CD8-positive, alpha-beta memory T cell (primary cell): ENCODE measurements at places on chromosomes 13 and 19. TPM values are rescaled to one million over a fixed set of nuclear protein-coding genes. Genes with fewer than 3 reads are reported as not detected.

DNA sequence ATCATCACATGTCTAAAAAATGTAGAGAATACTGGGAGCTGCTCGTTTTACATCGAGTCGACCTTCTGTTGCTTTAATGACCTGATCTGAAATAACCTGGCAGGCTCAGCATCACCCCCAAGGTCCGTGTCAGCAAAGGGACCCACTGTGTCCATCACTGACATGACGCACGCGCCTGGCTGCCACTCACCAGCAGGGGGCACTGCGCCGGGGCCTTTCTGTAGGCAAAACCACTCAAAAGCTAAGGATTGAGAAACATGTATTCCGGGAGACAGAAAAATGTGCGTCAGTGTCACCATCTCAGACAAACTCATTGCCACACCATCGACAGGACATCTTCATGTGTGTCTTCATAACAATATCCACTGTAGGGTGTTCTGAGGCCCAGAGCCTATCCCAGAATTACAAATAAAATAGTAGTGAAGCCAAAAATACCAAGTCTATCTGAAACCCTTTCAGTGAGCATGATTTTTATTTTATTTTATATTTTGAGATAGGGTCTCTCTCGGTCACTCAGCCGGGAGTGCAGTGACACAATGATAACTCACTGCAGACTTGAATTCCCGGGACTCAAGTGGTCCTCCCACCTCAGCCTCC, 130.3 kb upstream of the LSM14A start:
- no peaks in the 10 kb centered on the region for H3K27me3 ChIP-seq
- no peaks in the 10 kb centered on the region for H3K36me3 ChIP-seq
- H3K4me3 ChIP-seq = no peak overlapping the region
- peak; percentile 44 for DNase-seq
- no peaks in the 10 kb centered on the region for H3K4me1 ChIP-seq
- no peak overlapping the region for H3K27ac ChIP-seq

DNA sequence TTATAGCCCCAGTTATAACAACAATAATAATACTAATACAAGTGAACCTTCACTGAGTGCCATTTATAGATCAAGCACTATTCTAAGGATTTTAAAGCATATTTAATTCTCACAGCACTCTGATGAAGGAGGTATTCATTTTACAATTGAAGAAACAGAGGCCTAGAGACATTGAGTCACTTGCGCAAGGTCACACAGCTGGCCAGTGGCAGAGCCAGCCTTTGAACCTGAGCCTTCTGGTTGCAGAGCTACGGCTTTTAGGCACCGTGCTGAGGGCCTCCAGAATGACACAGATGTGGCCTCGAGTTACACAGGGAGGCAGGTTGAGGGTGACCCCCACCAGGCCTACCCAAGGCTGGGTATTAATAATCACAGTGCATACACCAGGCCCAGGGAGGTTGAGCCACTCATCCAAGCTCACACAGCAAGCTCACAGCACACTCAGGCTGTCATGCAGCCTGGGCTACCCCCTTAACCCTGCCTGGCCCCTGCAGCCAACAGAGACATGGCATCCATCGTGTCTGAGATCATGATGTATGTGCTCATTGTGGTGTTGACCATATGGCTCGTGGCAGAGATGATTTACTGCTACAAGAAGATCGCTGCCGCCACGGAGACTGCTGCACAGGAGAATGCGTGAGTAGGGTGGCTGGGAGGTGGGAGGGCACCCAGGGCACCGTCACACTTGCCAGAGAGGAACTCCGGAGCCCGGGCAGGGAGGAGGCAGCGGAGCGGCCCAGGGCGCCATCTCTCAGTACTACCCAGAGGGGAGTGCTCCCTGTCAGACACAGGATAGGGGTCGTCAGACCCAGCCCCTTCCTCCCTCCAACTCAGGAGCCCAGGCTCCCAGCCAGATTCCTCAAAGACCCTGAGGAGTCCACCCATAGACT, 2.7 kb upstream of the HPN start:
- no peaks in the 10 kb centered on the region for H3K36me3 ChIP-seq
- H3K4me3 ChIP-seq = no peak overlapping the region
- H3K27me3 ChIP-seq = no peaks in the 10 kb centered on the region
- peaks cover 23% of the 10 kb centered on the region for H3K4me1 ChIP-seq
- H3K27ac ChIP-seq = no peak overlapping the region

GRCh38 chr13:90535421-90535820, 812.1 kb upstream of the MIR17HG start:
- DNase-seq = no peak
- no peaks in the 10 kb centered on the region for H3K4me1 ChIP-seq
- no peak overlapping the region for H3K27ac ChIP-seq

- H3K4me3 ChIP-seq = no peak overlapping the region
- H3K27me3 ChIP-seq = no peaks in the 10 kb centered on the region
- no peak overlapping the region for H3K27ac ChIP-seq
- no peaks in the 10 kb centered on the region for H3K36me3 ChIP-seq
- no peaks in the 10 kb centered on the region for H3K4me1 ChIP-seq
Measured at GRCh38 chr13:107743983-107744382, 471.4 kb downstream of the LIG4 start.

- no peak within 1 kb of the TSS for H3K27ac ChIP-seq
- no peak within 1 kb of the TSS for H3K4me3 ChIP-seq
- H3K36me3 ChIP-seq = no peaks in the 10 kb centered on the region
- DNase-seq = no peak
Measured at GRCh38 chr19:10848230-10848856, at the start of gene C19orf38. Gene C19orf38, plus strand, starts transcription at chr19:10848415. Its CDS starts 94 bp downstream, at chr19:10848509.

GRCh38 chr13:50389726-50390125, 374.5 kb downstream of the KCNRG start:
- H3K36me3 ChIP-seq = no peaks in the 10 kb centered on the region
- no peak overlapping the region for H3K4me3 ChIP-seq
- no peaks in the 10 kb centered on the region for H3K27me3 ChIP-seq
- H3K27ac ChIP-seq = no peak overlapping the region

DNA sequence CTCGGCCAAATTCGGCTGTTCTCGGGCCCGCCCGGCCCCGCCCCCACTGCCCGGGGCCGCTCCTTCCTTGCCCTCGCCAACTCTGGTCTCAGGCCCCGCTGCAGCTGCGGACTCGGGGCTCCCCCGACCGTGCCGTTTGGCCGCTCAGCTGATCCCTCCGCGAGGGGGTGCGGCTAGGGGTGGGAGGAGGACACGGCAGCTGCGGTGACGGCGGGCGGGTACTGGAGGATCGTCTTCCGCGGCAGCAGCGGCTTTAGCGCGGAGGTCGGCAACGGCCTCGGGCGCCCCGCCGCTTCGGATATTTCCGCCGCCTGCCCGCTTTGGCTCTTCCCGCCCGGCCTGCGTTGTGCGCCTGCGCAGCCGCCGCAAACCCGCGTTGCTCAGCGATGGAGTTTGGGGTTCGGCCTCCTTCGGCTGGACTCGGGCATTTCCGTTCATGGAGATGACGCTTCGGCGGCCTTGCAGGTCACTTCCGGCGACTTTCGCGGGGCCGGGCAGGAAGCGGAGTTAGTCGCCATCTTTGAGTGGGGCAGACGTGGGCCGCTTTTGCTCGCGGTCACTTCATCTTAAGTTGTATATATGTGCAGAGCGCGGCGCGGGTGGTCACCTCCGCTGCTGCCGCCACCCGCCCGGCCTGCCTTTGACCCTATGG, 338 bp upstream of the UBE2M start:
- peaks cover 12% of the 10 kb centered on the region for H3K36me3 ChIP-seq
- H3K27ac ChIP-seq = peak overlapping the region; percentile 99
- H3K27me3 ChIP-seq = no peaks in the 10 kb centered on the region
- peaks cover 62% of the 10 kb centered on the region for H3K4me1 ChIP-seq
- H3K4me3 ChIP-seq = peak overlapping the region; percentile 100
- DNase-seq = peak; percentile 100

DNA sequence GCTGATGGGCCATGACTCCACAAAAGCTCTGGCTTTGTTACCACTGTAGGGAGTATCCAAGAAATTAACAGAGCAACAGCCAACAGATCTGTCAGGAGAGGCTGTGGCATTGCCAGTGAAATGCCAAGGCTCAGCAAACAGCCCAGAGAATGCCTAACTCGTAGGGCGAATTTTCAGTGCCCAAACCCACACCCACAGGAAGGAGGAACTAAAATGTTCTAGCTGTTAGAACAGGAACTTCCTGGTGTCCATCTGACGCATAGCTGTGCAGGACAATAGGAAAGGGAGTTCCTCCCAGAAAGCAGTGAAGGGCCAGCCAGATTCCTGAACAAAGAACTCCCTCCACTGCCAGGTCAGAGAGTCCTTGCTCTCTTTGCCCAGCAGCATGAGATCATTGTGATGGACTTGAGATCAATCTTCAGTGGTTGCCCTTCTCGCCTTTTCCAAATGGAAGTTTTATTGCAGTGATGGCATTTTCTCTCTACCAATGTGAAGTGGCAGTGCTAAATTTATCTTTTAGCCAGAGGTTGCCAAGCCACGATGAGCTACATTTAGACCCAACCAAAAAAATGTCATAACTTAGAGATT, 224.2 kb upstream of the STARD13 start:
- no peaks in the 10 kb centered on the region for H3K27me3 ChIP-seq
- no peak overlapping the region for H3K4me3 ChIP-seq
- no peaks in the 10 kb centered on the region for H3K36me3 ChIP-seq
- no peaks in the 10 kb centered on the region for H3K4me1 ChIP-seq
- H3K27ac ChIP-seq = no peak overlapping the region
- DNase-seq = no peak

- H3K27me3 ChIP-seq = no peaks in the 10 kb centered on the region
- H3K4me3 ChIP-seq = peak overlapping the region; percentile 27
- no peak for DNase-seq
Measured at GRCh38 chr19:15324791-15325519, 7.4 kb downstream of the BRD4 start.

DNA sequence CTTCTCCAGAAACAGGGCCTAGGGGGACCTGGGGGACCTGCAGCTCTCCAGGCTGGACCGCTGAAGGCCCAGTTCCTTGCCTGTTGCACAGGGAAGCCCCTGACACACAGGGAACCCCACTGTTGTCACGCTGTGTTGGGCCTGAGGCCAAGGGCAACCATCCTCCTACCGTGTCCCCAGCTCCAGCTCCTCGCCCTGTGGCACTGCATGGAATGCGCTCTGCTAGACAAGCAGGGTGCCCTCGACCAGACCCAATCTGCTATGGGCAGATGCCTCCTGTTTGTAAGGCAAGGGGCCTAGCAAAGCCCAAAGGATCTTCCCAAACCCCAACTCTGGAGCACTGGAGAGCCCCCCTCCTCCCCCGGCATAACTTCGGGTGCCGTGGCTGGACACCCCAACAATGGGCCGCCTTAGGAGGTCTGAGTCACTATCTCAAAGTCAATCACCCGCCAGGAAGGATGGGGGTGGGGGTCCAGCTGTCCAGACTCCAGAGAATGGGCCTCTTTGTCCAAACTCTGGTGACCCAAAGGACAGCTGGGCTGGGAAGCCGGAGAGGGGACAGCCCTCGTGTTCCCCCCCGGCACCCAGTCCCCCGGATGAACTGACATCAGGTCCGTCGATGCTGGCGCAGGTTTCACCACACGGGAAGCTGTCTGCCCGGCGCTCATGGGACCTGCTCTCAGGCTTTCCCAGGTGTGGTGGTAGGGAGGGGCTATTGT, 3.7 kb downstream of the BRSK1 start:
- peaks cover 11% of the 10 kb centered on the region for H3K4me1 ChIP-seq
- no peak for DNase-seq
- no peaks in the 10 kb centered on the region for H3K36me3 ChIP-seq
- H3K27me3 ChIP-seq = no peaks in the 10 kb centered on the region

DNA sequence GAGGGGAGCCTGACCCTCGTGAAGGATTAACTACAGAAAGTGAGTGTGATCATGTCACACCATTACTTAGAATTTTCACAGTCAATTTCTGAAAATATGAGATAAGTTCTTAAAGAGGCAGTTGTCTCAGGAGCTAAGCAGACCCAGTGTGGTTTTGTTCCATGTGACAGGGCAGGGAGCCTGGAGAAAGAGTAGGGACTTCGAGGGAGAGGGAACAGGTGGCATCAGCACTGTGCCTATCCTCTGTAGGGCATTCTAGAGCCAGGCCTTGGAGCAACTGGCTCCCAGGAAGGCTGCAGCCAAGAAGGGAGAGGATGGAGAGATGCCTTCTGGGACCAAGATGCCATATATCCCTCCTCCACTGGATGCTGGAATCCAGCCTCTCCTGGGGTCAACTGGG, 183.0 kb downstream of the TSHZ3 start:
- H3K27me3 ChIP-seq = no peaks in the 10 kb centered on the region
- DNase-seq = no peak
- no peaks in the 10 kb centered on the region for H3K36me3 ChIP-seq
- H3K4me3 ChIP-seq = no peak overlapping the region
- no peak overlapping the region for H3K27ac ChIP-seq
- H3K4me1 ChIP-seq = no peaks in the 10 kb centered on the region

DNA sequence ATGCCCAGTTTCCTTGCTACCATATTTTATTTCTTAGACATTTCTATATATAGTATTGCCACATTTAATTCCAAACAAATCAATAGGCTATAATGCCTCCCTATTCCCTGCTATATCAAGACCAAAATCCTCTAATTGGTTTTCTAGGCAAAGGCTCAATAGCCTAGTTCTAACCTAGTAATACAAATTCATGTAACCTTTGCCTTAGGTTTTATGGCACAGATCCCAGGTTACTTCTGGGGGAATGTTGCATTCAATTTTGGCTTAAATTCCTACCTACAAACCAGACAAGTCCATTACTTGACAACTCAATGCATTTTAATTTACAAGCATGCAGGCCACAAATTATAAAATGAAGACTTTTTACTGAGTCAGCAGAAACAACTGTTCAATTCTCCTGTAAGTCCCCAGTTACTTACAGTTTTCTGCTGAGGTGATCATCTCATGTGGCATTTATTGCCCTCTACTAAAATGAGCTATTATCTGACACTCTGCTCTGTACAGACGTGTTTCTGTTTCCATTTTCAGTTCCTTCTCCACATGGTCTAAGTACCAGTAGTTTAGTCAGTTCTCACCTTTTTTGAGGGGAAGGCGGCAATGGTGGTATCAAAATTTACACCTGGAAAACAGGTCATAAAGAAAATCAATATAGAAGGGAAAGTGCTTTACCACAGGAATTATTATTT, 11.7 kb downstream of the KCNRG start:
- no peak overlapping the region for H3K4me3 ChIP-seq
- H3K36me3 ChIP-seq = no peaks in the 10 kb centered on the region
- no peak overlapping the region for H3K27ac ChIP-seq
- no peaks in the 10 kb centered on the region for H3K27me3 ChIP-seq
- H3K4me1 ChIP-seq = no peaks in the 10 kb centered on the region

- H3K4me1 ChIP-seq = no peaks in the 10 kb centered on the region
- no peak for DNase-seq
- H3K4me3 ChIP-seq = no peak overlapping the region
Measured at GRCh38 chr13:89783221-89783755, 1564.2 kb upstream of the MIR17HG start.

GRCh38 chr13:33099860-33100259, 83.6 kb downstream of the KL start:
- no peaks in the 10 kb centered on the region for H3K36me3 ChIP-seq
- no peak for DNase-seq
- H3K4me3 ChIP-seq = no peak overlapping the region

- H3K27ac ChIP-seq = no peak overlapping the region
- no peak for DNase-seq
- no peak overlapping the region for H3K4me3 ChIP-seq
- no peaks in the 10 kb centered on the region for H3K4me1 ChIP-seq
- no peaks in the 10 kb centered on the region for H3K27me3 ChIP-seq
Measured at GRCh38 chr13:62625214-62625881, 1209.7 kb upstream of the PCDH20 start.

TSHZ3 gene
- 0.38 TPM for total RNA-seq

VSIG10L gene
- total RNA-seq = 3.6 TPM

LRRC25 gene
- total RNA-seq = 0.31 TPM

KLK13 gene
- total RNA-seq = not detected

ZNF493 gene
- 15.1 TPM for total RNA-seq

ZNF625 gene
- total RNA-seq = 3.3 TPM

DOCK6 gene
- total RNA-seq = 3.5 TPM

NDUFA11 gene
- 232 TPM for total RNA-seq
